ENCODE measurements at places on chromosomes 1 and 21.
A peak's percentile ranks its signal among the peaks of the same experiment; 100 is the strongest.

DNA sequence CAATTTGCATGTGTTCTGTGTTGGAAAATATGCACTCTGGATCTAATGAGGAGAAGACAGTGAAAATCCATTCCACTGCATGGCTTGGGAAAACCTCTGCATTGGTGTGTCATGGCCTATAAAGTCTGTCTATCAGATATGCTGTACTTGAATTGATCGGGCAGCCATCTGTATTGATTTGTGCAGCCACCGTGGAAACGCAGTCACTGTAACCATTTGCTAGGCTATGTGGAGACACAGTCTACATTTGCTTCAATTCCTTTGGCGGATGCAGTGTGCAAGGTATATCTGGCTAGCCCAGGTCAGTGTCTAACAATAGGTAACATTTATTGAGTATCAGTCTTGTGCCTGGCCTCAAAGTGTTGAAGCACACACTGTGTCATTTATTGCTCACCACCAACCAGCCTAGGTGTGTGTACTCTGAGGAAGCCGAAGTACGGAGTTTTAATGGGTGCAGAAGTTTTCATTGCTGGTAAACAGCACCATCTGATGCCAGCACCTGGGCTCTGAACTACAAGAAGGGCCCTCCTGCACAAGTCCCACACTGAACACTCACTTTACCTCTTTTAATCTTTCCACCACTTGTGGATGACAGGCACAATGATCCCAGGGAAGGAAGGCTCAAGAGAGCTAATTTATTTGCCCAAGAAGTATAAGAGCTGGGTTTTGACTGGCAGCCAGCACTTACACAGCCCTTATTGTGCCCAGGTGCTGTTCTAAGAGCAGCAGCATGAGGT lies 83.4 kb downstream of the DAB1 start:
- DNase-seq: no peak

DNA sequence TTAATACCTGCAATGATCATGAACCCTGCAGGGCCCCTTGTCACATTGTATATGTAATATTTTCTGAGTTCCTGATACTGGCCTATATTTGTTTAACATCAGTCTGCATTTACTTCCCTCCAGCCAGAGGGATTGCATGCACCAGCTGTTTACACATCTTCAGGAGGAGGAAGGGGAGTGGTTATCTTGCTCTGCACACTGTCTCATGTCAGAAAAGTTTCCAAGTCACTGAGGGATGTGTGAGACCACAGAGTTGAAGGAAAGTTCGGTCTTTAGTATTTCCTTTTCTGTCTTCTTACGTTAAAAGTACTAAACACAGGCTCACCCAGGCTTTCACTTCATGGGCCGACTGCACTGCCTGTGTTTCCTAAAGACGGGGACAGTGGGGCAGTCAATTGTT lies 574.1 kb downstream of the LMO4 start:
- DNase-seq: no peak

DNA sequence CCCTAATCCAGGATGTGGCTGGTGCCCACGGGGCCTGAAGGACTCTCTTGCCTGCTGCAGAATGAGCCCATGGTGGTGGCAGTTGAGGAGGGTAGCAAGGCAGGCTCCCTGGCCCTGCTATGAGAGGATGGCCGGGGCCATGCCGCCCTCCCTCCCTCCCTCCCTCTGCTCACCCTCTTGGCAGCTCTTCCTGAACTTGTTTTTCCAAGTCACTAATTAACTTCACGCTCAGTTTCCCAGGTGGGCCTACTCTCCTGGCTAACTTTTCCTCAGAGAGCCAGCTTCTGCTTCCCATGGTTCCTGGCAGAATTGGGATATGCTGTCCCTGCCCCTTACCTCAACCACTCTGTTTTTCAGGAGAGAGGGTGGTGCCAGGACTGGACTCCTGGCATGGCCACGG lies 10.2 kb downstream of the KCNC4 start:
- DNase-seq: no peak

DNA sequence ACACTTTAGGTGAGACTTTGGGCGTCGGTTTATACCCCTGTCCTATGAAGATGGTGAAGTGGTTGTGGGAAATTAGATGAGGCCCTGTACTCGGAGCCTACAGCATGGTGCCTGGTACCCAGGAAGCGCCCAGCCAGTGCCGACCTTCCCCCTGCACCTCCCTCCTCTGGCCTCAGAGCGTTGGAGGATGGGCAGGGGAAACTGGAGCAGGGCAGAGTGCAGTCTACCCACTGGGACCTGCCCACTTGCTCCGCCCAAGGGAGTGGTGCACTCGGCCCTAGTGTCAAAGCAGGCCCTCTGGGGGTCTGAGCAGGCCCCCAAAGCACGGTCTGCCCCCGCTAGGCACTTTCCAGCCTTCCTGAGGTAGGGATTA lies 13.0 kb upstream of the TTC22 start:
- DNase-seq: no peak

GRCh38 chr1:154427173-154428139 lies 22.3 kb downstream of the IL6R start:
- DNase-seq: no peak

- no peak for DNase-seq
These were observed 16.3 kb downstream of the TLR5 start for GRCh38 chr1:223126741-223127140.

DNA sequence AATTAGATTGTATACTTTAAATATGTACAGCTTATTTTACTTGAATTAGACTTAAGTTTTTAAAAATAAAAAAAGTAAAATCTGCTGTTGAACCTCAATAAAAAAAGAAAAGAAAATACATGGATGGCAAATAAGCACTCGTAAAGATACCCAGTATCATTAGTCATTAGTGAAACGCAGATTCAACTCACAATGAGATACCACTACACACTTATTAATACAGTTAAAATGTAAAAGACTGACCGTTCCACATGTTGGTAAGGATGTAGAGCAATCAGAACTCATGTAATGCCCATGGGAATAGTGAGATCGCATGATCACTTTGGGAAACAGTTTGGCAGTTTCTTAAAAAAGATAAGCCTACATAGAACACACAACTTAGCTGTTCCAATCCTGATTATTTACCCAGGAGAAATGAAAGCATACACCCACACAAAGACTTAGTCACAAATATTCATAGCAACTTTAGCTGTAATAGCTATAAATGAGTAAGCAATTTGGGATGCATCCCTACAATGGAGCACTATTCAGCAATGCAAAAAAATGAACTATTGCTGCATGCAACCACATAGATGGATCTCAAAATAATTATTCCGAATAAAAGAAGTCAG lies 7.3 kb downstream of the SH2D1B start:
- no peak for DNase-seq

GRCh38 chr1:91693557-91693956 lies 192.4 kb downstream of the TGFBR3 start:
- peak; percentile 30 for DNase-seq

DNA sequence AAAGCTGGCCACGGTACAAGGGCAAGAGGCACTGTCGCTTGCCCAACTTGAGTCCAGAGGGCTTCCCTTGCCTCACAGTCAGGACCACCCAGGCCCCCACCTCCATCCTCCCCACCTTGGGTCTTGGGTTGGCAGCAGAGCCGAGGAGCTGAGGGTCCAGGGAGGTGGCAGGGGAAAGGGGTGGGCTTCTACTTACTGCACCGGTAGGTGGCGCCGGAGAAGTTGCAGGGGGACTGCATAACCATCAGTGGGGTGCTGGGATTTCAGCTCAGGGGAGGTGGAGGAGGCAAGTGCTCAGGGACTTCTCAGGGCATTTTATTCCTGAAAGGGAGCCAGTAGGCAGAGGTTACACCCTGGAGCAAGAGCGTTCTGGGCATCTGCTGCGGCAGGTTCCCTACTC lies 44.0 kb downstream of the TRIM62 start:
- no peak for DNase-seq

- DNase-seq: peak; percentile 59
These were observed 177.7 kb upstream of the EDN2 start for GRCh38 chr1:41662061-41662764.

DNA sequence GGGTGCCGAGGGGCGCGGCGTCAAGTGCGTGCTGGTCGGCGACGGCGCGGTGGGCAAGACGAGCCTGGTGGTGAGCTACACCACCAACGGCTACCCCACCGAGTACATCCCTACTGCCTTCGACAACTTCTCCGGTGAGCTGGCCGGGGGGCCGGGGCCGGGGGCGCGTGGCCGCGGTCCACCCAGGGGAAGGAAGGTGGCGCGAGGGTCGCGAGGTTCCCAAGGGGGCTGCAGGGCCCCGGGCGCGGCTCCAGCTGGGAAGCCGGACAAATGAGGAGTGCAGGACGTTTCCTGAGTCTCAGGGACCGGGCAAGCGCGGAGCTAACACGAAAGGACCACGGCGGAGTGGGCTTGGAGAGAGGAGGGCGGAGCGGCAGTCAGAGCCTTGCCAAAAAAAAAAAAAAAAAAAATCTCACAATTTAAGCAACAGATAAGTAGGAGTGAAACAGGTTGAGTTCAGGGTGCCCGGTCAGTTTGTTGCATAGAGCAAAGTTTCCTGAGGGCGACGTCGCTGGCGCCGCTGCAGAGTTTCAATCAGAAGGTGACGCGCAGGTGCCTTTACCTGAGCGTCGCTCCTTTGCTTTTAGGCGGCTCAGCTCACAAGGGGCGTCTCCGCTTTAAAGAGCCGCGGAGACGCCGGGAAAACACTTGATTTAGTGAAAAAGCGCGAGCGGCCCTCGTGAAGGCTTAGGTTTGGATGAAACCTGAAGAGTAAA lies 750 bp downstream of the RHOU start:
- DNase-seq: no peak

DNA sequence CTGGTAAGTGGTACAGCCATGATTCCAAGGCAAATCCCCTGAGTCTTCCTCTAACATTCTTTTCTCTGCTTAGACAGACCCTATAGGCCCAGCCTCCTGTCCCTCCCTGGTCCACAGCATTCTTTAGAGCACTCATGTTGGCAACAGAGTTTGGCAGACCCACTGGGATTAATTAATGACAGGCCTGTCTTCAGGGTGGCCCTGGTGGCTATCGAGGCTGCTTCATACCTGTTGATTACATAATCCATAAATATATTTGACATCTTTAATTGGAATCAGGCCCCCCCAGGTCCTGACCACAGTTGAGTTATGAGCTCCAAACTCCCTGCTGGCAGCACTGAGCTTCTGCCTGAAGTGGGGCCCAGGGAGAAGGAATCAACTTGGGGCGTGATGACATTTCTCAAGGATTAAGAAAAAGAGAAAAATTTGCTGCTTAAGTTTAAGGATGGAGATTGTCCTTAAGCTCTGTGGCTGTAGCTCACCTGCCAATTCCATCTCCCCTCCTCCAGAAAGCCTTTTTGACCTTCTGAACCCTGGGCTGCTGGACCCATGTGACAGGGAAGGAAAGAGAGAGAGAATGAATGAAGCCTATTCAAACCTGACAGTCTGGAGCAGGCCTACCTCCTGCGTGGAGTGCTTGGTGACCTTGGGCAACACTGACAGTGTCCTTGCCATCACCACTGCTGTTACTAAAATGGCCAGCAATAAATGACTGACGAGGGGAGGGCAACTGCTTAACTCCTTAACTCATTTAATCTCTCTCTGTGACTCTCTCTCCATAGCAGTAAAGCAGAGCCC lies 156.6 kb downstream of the TRABD2B start:
- no peak for DNase-seq

DNA sequence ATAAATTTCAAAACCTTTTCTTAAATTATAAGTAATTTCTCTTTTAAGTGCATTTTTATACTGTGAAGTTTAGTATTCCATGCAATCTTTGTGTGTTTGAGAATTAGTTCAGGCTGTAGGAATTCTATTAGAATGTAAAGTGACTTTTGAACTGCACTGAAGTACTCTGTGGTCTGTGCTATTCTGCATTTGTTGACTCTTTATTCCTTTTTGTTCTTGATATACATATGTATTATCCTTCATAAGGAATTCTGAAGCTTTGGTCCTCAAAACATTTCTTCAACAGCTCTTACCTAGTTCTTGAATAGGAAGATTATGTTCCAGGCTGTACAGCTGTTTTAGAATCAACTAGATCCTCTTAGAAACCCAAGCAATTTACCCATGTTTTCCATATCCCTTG lies 158.0 kb downstream of the HS2ST1 start:
- no peak for DNase-seq

DNA sequence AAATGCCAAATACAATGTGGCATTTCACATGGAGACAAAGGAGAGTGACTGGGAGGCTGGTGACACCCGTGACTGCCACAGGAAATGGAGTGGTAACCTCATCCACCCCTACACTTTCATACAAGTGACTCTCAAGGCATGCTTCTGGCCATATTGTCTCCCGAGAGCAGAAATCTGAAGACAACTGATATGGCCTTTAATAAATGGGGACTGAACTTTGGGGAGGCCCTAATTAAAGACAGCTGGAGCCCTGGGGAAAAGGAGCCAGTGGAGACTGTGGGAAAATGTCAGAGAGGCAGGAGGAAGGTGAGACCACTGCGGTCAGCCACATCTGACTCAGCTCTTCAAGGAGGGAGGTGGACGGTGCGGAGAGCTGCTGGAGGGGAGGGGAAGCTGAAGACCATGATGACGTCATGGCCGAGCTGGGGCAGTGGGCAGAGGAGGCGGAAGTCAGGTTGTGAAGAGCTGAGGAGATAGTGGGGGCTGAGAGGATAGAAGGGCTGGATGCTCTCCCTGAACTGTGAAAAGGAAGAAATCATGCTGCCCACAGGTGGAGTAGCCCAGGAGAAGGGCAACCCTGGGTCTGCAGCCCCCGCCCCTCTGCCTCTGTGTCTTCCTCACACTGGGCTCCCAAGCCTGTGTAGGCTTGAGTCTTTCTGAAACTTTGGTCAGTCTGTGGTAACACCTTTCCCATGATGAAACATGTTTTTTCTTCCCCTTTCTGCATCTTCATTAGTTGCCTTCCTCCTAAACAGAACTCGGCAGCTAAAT lies 14.0 kb upstream of the NCF2 start:
- no peak for DNase-seq

DNA sequence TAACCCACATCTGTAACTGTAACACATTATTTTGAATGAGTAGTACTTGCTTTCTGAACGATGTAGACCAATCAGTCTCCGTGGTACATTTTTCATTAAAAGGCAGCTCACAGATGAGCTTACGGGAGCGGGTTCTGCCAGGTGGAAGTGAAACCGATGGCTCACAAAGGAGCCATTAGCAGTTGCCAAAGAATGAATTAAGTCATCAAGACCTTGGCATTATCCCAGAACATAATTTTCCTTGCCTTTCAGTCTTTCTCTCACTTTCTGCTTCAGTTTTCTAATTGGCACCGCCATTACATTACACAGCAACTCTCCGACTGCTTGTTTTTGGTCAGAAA lies 33.5 kb upstream of the UTS2 start:
- DNase-seq: no peak

GRCh38 chr1:204255225-204255624 lies 41.4 kb upstream of the GOLT1A start:
- no peak for DNase-seq

DNA sequence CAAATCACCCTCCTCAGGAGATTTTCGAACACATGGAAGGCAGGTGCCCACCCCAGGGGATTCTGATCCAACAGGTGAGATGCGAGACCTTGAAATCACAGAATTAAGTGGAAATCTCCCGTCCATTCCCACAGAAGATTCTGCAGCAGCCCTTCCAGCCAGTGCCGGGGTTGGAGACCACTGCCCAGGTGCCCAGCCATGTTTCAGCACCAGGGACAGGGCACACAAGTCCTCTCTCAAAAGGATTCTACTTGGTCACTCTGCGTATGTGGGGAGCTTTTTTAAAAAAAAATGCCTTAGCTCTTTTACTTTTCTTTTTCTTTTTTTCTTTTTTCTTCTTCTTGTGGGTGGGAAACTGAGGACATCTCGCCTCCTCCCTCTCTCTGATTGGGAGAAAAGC lies 80.7 kb downstream of the VWA5B1 start:
- DNase-seq: no peak

Measured in anterior cingulate cortex (tissue), 58 donors.